IPS-NIHi11 (cell line): ENCODE measurements at places on chromosomes 4 and X.

GRCh38 chr4:129092631-129093190 lies 628 bp downstream of the SCLT1 start:
- DNase-seq: no peak

DNA sequence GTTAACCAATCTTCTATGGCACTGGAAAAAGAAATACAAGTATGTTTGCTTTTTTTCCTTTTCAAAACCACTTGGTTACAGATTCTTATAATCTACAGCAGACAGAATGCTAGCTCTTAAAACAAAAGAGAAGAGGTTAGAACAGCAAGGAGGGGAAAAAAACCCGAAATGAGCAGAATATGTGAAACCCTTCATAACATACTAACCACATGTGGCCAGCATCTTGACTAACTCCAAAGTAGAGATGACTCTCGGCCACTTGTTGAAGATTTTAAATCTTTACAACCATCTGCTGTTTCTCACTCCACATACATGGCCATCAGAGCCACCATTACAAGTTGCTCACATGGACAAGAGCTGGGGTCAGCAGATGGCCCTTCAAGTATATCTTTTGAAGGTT lies 100.3 kb downstream of the PAPSS1 start:
- no peak for DNase-seq

DNA sequence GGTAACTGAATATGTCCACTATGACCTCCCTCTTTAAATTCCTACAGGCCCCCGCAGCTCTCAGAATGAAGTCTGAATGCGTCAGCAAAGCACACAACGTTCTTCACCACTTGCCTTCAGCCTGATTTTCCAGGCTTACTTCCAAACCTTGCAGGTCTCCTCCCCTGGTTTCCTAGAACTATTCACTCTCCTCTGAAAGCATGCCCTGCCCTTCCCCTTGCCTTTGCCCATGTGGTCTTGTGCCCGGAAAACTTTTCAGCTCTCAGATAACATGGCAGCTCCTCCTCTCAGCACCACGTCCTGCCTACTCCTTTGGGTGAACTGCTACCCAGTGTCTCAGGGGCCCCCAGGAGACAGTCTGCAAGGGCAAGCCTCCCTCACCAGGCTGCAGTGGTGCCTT lies 268.5 kb upstream of the LDB2 start:
- no peak for DNase-seq

DNA sequence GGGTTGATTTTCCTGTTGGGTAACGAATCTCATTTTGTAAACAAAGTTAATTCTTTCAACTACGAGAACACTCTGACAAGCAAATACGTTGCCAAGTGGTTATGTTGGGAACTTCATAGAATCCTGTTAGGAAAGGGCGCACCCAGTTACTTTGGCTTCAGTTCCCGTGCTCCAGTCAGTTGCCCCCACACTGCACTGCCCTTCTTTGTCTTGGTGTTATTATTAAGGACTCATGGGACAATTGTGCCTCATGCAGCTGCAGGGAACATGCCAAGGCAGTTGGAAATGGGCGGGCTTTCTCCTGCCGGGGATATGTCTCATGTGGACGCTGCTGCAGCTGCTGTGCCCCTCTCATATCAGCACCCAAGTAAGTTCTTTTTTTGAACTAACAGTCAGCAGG lies 28.9 kb downstream of the OFD1 start:
- DNase-seq: no peak

DNA sequence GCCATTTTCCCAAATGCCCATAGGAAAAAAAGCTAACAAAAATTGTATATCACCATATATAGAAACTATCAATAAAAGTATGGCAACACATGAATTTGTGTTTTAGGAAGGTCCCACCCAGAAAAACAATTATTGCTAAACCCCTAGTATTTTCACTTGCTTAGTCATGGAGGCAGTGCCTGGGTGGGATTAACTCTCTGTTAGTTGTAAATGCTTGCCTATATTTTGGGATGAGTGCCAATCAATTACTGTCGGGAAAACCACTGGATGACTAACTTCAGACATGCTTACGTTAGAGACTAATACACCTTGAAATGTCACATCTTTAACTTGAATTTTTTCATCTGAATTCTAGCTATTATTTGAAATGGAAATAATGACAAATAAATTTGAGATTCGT lies 33.9 kb downstream of the TMPRSS11A start:
- no peak for DNase-seq

GRCh38 chr4:94588896-94589693 lies 137.4 kb downstream of the PDLIM5 start:
- no peak for DNase-seq

GRCh38 chrX:48046846-48047245 lies 24.6 kb downstream of the ZNF630 start:
- no peak for DNase-seq

- DNase-seq: no peak
Measured at GRCh38 chrX:38768079-38768478, 33.2 kb upstream of the MID1IP1 start.

DNA sequence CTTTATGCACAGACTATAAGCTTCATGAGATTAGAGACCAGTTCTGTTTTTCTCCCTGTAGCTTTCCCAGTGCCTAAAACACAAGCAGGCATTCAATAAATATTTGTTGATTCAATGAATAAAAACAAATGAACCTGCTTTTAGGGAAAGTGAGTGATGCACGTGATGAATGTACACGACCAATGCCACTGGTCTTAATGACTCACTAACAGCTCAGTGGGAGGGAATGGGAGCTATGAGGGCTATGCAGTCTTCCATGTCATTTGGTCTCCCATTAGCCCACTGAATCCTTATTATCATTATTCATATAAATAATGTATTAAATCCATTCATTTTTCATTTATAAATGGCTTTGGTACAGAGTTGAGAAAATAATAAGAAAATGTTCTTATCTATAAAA lies 247.4 kb downstream of the FBXO8 start:
- DNase-seq: no peak

- no peak for DNase-seq
Measured at GRCh38 chr4:145939441-145939750, 773 bp upstream of the ZNF827 start.

GRCh38 chrX:130497531-130497930 lies 95.7 kb downstream of the RBMX2 start:
- DNase-seq: no peak

- DNase-seq: no peak
Measured at GRCh38 chr4:101599620-101600019, 190.9 kb upstream of the BANK1 start.

- DNase-seq: no peak
Measured at GRCh38 chrX:40104985-40105834, 7.5 kb upstream of the BCOR start.

GRCh38 chr4:182255441-182256190 lies 12.4 kb downstream of the TENM3 start:
- no peak for DNase-seq

GRCh38 chr4:70666369-70666768 lies at the start of gene JCHAIN:
JCHAIN (minus strand) TSS chr4:70666508; CDS start chr4:70666490, 18 bp downstream.
- DNase-seq: no peak

DNA sequence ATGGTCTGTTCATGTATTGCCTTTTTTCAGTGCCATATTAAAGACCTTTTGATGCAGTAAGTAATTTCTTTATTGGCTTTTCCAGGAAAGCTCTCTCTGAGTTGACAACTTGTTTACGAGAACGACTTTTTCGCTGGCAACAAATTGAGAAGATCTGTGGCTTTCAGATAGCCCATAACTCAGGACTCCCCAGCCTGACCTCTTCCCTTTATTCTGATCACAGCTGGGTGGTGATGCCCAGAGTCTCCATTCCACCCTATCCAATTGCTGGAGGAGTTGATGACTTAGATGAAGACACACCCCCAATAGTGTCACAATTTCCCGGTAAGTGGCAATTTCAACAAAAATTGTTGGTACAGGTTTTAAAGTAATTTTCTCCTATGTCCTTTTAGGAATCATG lies 148.0 kb downstream of the STIM2 start:
- no peak for DNase-seq

- DNase-seq: peak; percentile 81
Measured at GRCh38 chrX:133415276-133416105, at the start of gene GPC4. GPC4 (minus strand) TSS chrX:133415489; CDS start chrX:133414965, 524 bp downstream.

DNA sequence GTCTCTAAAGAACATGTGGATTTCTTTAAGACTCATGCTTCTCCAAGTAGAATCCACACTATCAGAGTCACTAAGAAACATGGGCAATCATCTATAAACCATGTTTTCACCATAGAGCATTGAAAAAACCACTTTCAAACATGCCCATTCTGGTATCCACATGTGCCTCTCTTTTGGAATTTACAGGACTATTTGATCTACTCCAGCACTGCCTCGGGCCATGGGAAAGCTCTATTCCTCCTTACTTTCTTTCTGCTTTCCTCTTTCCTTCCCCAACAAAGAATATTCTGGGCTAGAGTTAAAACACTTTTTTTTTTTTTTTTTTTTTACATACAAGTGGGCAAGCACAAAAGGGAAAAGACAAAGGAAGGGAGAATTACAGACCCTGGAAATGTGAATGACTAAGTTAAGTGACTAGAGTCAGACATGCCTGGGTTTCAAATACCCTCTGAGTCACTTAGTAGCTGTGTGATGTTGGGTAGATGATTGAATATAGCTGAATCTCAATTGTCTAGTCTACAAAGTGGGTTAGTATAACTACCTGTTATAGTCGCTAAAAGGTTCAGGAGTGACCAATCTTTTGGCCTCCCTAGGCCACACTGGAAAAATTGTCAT lies 847.7 kb upstream of the INTU start:
- DNase-seq: no peak

DNA sequence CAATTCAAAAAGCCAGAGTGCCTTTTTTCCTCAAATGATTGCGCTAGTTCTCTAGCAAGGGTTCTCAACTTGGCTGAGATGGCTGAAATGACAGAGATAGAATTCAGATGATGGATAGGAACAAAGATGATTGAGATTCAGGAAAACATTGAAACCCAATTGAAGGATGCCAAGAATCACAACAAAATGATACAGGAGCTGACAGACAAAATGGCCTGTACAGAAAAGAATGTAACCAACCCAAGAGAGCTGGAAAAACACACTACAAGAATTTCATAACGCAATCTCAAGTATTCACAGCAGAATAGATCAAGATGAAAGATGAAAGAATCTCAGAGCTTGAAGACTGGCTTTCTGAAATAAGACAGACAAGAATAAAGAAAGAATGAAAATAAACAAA lies 51.7 kb upstream of the MMAA start:
- DNase-seq: no peak

DNA sequence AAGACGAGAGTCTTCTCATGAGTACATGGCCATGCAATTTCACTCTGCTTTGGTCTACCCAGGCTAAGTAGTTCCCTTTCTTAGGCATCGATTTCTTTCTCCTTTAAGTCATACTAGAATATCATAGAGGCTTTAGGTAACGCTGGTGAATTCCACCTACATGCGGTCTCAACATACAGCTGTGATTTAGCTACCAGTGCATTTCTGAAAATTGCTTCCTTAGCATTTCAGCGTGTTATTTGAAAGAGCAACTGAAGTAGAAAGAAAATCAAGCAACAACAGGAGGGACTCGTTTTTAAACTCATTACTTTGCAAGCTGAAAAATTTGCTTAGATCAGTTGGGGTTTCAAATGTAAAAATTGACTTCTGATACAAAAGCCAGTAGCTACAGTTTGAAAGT lies 48.1 kb upstream of the RASGEF1B start:
- no peak for DNase-seq

DNA sequence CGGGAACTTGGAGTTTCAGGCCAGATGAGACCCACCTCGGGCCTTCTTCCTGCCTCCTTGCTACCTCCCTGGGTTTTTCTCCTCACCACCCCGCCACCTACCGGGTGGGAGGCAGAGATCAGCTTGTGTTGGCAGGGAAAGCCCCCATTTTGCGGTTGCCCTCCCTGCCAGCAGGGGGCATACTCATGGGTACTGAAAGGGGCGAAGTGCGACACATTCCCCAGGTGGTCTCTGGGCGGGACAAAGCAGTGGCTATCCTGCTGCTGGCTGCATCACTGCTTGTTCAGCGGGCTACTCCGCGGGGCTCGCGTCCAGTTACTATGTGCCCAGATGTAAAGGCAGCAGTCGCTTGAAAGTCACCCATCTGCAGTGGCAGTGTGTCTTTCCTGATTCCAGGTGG lies 330.3 kb downstream of the PDHA2 start:
- peak; percentile 23 for DNase-seq

- no peak for DNase-seq
Measured at GRCh38 chrX:94401426-94401825, 727.4 kb downstream of the FAM133A start.

DNA sequence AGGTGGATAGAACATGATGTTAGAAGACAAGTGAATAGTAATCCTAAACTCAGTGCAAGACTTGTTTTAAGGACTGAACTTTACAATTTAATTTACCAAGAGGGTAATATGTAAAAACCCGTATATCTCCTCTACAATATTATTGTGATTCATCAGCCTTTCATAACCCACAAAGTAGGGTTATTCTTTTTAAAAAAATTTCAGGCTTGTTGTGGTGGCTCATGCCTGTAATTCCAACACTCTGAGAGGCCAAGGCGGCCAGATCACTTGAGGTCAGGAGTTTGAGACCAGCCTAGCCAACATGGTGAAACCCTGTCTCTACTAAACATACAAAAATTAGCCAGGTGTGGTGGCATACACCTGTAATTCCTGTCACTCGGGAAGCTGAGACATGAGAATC lies 7.2 kb downstream of the IBSP start:
- DNase-seq: no peak

DNA sequence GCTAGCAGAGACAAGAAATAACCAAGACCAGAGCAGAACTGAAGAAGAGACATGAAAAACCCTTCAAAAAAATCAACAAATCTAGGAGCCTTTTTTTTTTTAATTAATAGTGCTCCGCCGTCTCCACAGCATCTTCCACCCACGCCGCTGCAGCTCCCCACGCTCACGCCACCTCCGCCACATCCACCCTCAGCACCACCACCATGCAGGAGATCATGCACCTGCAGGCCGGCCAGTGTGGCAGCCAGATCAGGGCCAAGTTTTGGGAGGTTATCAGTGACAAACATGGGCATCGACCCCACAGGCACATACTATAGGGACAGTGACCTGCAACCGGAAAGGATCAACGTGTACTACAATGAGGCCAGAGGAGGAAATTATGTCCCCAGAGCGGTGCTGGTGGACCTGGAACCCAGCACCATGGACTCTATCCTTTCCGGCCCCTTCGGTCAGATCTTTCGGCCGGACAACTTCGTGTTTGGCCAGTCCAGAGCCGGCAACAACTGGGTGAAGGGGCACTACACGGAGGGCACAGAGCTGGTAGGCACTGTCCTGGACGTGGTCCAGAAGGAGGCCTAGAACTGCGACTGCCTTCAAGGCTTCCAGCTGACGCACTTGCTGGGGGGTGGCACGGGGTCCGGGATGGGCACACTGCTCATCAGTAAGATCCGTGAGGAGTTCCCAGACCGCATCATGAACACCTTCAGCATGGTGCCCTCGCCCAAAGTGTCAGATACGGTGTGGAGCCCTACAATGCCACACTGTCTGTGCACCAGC lies 171.2 kb downstream of the THOC2 start:
- DNase-seq: no peak

- no peak for DNase-seq
Measured at GRCh38 chr4:86089781-86090323, 270.0 kb downstream of the MAPK10 start.

GRCh38 chr4:5504486-5504885 lies 203.9 kb downstream of the EVC2 start:
- DNase-seq: no peak
